Liver (tissue), 10 donors: ENCODE measurements at places on chromosomes 1 and 21.

GRCh38 chr1:58524353-58524945, 22.1 kb downstream of the OMA1 start:
- no peak for DNase-seq

DNA sequence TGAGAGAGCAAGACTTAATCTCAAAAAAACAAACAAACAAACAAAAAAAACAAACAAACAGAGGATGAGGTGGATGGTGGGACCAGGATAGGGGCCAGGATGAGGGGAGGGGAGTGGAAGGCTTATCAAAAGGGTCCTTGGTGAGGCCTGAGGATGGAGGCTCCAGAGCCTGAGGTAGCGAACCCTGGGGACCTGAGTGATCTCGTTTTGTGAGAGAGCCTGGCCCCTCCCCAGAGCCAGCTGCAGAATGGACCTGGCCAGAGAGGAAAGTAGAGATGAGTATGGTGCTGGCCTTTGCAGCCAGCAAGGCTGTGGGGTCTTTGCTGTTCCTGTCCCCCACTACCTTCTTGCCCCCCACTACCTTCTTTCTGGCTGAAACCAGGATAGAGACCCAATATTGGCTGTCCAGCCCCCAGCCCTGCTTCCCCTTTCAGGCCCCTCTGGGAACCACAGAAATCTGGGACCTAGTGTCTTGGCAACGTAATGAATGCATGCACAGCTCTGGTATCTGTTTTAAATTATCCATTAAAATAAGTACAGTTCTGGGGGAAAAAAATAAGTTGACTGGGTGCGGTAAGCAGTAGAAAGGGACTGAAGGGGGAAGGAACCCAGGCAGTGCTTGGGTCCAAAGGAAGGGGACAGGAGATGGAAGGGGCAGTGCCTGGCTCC, 1.1 kb upstream of the LMNA start:
- DNase-seq = no peak

- no peak for DNase-seq
Measured at GRCh38 chr21:32070126-32070525, 197.3 kb downstream of the HUNK start.

- no peak for DNase-seq
Measured at GRCh38 chr1:197776351-197777105, 1.2 kb upstream of the DENND1B start.

DNA sequence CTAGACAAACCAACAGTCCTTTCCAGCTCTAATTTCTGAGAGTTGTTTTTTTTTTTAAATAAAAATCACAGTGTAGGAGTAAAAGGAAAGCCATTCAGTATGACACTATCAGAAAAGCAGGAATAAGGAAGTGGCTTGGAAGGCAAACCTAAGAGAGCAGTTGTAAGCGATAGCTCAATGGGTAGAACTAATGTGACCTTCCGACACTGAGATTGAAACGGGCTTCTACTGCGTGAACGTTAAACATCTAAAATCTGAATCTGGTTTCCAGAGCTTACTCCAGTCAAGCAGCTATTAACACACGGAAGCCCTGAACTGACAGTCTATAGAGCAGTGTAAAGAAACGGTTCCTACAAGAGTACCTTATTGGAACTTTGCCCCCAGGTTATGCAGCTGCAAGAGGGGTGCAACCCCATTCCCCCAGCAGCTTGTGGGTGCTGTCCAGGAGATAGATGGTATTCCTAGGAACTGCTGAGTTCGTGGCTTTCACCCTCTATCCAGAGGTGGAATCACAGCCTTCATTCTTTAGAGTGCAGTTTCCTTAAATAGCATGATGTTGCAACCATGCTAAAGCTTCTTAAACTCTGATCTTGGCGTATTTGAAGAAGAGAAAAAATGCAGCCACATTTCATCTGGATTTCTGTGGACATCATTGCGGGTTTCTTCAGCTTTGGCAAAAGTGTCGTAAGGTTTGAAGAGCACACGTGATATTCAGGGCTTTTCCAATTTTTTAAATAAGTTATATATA, 3.3 kb upstream of the IRF2BP2 start:
- no peak for DNase-seq

GRCh38 chr1:192831706-192832355, 23.0 kb downstream of the RGS2 start:
- DNase-seq = no peak

GRCh38 chr1:161089938-161090337, 580 bp upstream of the NECTIN4 start:
- no peak for DNase-seq

GRCh38 chr1:48859456-48859855, 82.8 kb upstream of the BEND5 start:
- no peak for DNase-seq

GRCh38 chr1:66489972-66490601, 43.9 kb upstream of the SGIP1 start:
- DNase-seq = no peak

GRCh38 chr21:45988366-45989347, 7.1 kb downstream of the COL6A1 start:
- DNase-seq = no peak

DNA sequence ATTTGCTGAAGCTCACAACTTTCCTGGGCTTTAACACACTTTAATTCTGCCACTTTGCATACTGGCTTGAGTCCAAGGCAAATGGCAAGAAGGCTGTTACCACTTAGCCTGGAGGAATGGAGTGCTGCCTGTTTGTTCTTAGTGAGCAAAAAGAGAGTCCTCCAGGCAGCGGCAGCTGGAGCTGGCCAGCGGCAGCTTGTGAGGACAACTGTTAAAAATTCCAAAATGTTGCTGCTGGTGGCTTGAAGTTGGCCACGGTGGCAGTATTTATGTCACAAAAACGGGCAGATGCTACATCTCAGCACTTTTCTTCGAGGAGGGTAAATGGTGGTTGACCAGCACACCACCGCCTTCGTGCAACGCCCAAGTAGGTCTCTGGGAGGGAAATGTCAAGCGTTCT, 27.3 kb downstream of the STPG1 start:
- DNase-seq = no peak

DNA sequence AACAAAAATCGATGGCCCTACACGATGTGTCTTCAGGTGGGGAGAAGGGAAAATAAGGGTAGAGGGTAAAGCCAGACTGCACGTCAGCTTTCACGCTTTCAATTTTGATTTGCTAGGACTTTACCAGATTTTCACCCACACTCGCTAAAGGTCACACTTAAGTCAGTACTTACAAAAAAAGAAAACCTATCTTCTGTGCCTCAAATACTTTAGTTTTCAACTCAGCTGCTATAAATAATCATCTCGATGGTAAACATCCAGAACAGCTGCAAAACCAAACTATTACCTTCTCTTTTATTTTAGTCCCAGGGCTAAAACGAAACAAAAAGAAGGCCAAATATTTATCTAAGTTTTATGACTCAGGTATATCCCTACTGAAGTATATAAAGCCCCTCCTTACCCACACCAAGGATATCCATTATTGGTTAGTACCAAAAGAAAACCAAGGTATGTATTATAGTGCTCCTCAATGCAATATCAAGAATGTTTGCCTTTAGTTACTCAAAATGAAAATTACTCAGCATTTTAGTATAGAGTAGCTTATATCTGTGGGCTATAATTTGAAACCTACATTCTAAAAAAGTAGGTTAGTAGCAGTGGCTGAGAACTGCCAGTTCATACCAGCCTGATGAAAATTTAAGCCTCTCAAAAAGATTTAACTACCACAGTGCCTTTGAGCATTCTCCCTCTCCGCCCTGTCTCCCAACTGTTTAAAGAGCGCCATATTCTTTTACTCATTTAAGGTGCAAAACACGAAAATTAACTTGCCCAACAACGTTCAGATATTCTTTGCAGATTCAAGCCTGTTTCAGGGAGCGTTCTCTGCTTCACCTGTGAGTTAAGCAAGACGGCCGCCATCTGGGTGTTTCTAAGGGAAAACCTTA, 1.5 kb downstream of the CSDE1 start:
- DNase-seq = no peak

GRCh38 chr1:179632868-179633267, 41.2 kb downstream of the TDRD5 start:
- no peak for DNase-seq

DNA sequence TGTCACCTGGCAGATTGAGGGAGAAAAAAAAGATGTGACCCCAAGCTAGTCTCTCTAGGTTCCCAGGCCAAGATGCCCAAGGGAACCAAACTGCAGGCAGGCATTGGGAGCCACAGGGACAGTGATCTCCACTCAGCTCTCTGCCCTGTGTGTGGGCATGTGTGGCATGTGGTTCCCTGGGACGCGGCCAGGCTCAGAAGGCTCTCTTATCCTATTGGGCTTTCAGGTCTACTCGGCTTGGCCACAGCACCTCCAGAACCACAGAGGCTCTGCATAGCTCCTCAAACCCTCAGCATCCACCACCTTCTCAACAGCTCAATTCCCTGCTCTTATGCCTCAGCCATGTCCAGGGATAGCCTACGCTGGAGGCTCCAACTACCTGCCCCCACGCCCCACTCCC, 22.0 kb downstream of the IQGAP3 start:
- DNase-seq = no peak

GRCh38 chr21:38821248-38821647, 15.5 kb downstream of the ETS2 start:
- DNase-seq = no peak

DNA sequence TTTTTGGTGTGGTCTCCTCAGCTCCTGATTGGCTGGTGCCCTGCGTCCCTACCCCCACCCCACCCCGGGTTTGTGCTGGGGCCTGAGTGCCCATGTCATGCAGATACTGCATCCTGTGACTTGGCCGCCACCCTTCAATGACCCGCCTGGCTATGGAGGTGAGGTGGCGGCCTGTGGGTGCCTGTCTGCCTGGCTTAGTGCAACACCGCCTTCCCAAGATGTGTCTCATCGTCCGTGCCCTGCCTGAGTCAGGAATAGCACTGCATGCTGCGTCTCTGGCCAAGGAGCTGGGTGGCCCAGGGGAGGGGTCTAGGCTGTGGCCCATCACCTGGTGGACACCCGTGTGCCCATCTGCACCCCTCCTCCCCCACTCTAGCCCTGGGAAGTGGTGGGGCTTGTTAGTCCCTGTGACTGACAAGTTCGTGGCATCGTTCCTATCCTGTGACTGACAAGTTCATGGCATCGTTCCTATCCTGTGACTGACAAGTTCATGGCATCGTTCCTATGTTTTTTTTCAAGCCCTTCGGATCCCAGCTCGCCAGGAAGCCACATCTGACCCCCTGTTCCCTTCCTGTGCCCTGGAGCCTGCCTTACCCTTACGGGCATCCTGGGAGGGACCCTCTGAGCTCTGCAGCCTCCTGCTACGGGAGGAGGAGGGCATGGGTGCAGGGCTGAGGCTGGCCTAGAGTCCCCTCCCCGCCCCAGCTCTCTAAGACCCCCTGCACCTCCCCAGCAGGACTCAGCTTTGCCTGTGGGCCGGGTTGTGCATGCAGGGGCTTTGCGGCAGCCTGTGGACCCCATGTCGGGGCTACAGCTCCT, 7.5 kb downstream of the SLX9 start:
- DNase-seq = no peak

DNA sequence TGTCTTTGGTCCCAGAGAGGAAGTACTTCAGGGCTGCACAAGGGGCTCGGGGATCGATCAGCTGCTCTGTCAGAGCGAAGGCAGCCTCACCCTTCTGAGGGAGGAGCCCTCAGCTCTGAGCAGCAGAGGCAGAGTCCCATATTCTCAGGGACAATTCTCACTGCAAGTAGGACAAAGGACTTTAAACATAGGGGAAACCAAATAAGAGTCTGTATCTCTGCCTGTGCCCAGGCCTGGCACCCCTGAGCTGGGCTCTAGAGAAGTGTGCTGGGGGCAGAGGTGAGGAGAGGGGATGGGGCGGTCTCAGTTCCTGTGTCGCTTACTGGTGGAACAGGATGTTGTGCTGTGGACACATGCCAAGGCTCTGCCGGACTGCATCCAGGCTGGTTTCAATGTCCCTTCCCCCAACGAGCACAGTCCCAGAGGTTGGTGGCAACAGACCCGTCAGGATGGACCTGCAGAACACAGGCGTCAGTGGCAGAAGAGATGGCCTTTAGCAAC, 76.6 kb downstream of the ABCA4 start:
- no peak for DNase-seq
